ENCODE measurements at places on chromosomes 7 and 10.

DNA sequence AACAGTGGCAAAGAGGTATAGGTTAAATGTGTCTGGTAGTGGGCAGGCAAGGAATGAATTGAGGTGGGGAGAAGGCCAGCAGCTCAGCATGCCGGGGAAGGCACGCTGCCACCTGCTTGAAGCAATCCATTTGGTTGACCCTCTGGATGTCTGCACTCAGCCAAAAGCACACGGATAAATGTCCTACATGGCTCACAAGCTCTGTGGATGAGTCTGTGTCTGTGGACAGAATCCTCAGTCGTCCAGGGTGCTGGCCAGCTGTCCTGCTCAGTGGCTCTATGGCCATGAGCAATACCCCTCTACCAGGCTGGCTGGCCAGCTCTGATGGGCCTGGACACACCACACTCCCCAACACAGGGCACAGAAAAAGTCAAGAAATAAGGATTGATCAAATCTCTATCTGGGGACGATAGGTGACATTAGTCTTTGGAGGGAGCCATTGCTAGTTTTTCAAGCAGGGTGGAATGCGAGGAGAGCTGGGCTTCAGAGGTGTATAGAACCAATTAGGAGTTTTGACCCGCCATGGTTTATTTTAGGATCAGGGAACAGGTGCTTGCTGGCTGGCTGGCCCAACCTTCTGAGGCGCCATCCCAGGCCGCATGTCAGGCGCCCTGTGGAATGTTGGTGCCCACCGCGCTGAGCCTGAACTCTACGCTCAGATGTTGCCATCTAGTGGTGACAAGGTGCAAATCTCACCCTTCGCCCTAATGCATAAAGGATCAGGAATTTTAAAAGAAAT lies 493.4 kb downstream of the TNS3 start:
- DNase-seq = peak; percentile 80

GRCh38 chr7:45244981-45245380 lies 87.4 kb downstream of the RAMP3 start:
- no peak for DNase-seq

DNA sequence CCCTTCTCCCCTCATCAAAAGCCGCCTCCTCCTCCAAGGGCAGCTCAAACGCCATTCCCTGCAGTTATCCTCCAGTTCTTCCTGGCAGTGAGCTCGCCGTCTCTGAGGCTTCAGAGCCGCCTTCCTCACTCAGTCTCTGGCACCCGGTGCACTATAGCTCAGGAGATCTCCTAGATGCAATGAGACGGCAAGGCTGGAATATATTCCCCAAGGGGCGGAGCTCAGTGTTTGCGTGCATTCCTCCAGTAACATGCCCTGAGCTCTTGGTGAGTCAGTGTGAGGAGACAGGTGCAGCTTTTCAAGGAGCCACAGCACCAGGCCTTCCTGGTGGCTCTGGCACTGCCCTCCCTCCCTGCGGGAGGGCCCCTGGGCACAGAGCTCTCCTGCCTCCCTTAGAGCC lies 512.6 kb upstream of the FOXK1 start:
- no peak for DNase-seq

DNA sequence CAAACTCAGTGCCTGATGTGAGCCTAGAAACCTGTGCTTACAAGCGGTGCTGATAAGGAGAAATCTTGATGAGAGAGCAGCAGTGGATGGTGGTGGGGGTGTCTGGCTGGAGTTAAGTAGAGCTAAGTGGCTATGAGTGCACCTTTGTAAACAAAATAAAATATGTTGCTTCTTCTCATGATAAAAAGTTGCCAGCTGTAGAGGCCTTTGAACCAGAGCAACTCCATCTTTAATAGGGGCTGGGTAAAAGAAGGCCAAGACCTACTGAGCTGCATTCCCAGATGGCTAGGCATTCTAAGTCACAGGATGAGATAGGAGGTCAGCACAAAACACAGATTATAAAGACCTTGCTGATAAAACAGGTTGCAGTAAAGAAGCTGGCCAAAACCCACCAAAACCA lies 107.6 kb upstream of the FAM3C start:
- DNase-seq = no peak

DNA sequence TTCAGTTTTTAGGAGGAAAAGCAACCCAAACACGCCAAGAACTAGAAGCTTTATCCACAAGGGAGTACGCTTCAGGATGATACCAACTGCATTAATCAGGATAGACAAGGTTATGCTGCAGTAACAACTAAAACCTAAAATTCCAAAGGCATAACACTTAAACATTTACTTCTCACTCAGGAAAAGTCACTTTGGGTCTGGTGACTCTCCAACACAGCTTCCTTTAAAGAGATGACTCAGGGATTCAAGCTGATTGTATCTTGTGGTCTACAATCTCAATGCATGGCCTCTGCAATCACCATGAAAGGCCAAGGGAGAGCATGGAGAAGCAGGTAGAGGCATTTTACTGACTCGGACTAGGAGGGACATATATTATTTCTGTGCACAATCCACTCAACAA lies 315.8 kb downstream of the KCNMA1 start:
- peak; percentile 76 for DNase-seq

Measured in ELR (cell line).